Fibroblast of lung (primary cell): ENCODE measurements at places on chromosomes 5 and 9. TPM values are rescaled to one million over a fixed set of nuclear protein-coding genes. Genes with fewer than 3 reads are reported as not detected.

DNA sequence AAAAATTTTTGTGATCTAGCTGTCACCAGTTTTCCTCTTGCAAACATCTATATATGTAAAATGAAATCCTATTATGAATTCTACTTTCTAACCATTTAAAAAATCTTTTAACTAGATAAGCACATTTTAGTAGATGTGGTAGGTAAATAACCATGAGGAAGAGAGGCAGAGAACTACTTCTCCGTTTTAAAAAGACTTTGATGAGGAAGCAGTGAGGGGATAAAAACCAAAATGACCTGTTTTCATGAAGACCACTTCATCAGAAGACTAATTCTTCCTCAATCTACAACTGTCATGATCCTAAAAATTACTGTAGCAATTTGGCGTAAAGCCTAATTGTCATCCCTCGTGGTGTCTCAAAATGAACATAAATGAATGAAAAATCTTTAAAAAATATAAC, 15.7 kb upstream of the ERBIN start:
- H3K27ac ChIP-seq = no peak overlapping the region
- H3K36me3 ChIP-seq = no peaks in the 10 kb centered on the region
- H3K4me1 ChIP-seq = no peaks in the 10 kb centered on the region

The TRIM7 gene
- total RNA-seq = 2.3 and 7.3 TPM in 2 replicates

The PCDHA9 gene
- 0.26 and 0.33 TPM in 2 replicates for total RNA-seq

The HAVCR2 gene
- 2.5 and 3.6 TPM in 2 replicates for total RNA-seq

The HSPA9 gene
- 482 and 522 TPM in 2 replicates for total RNA-seq

DNA sequence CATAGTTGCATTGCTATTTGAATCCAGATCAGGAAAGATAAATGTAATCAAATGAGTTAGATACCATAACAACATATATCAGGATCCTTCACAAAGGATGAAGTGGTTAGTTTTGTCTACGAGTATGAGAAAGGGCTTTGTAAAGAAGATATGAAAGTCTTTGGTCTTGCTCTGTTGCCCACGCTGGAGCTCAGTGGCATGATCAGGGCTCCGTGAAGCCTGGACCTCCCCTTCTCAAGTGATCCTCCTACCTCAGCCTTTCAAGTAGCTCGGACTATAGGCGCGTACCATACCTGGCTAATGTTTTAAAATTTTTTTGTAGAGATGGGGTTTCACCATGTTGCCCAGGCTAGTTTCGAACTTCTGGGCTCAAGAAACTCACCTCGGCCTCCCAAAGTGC, 1.8 kb downstream of the SMC5 start:
- H3K36me3 ChIP-seq = peaks cover 10% of the 10 kb centered on the region
- peak overlapping the region; percentile 27 for H3K27ac ChIP-seq
- peak overlapping the region; percentile 78 for H3K4me3 ChIP-seq
- no peak for DNase-seq
- H3K27me3 ChIP-seq = no peaks in the 10 kb centered on the region

DNA sequence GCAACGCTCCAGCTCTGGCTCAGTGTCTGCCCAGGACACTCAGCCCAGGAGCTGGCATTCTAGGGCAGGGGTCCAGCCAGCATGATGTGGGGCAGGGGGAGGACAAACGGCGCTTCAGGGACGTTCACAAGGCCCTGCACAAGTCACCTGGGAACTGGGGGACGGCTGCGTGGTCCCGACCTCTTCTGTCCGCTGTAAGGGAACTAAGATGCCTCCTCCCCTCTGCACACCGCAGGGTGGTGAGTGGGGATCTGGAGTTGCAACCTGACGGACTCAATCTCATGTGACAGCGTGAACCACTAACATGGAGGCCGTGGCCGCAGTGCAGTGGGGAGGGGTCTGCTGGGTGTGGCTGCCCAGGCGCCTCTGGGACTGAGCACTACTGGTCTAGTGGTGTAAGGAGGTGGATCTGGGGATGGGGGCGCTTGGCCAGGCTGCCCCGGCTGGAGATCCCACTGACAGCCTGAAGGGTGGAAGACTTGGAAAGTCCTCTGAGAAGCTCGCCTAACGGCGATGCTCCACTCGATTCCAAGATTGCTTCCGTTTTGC, 88.0 kb upstream of the RAPGEF1 start:
- H3K4me3 ChIP-seq = no peak overlapping the region
- H3K27me3 ChIP-seq = peaks cover 38% of the 10 kb centered on the region
- no peaks in the 10 kb centered on the region for H3K36me3 ChIP-seq
- no peak for DNase-seq

The PCDHA4 gene
- total RNA-seq = 0.51 and 1.2 TPM in 2 replicates

GRCh38 chr5:177473443-177474001, at the start of gene DBN1:
Gene DBN1 (minus strand): TSS chr5:177473634. CDS start chr5:177473521, 113 bp downstream.
- peaks cover 44% of the 10 kb centered on the region for H3K4me1 ChIP-seq
- DNase-seq = no peak
- H3K4me3 ChIP-seq = peak within 1 kb of the TSS; percentile 83
- H3K27me3 ChIP-seq = no peaks in the 10 kb centered on the region
- H3K36me3 ChIP-seq = peaks cover 13% of the 10 kb centered on the region
